AG08395 (cell line): ENCODE measurements at places on chromosomes 16 and 17.

- DNase-seq, result peak; percentile 12
These were observed 15.3 kb downstream of the ZC3H7A start for GRCh38 chr16:11781773-11782172.

DNA sequence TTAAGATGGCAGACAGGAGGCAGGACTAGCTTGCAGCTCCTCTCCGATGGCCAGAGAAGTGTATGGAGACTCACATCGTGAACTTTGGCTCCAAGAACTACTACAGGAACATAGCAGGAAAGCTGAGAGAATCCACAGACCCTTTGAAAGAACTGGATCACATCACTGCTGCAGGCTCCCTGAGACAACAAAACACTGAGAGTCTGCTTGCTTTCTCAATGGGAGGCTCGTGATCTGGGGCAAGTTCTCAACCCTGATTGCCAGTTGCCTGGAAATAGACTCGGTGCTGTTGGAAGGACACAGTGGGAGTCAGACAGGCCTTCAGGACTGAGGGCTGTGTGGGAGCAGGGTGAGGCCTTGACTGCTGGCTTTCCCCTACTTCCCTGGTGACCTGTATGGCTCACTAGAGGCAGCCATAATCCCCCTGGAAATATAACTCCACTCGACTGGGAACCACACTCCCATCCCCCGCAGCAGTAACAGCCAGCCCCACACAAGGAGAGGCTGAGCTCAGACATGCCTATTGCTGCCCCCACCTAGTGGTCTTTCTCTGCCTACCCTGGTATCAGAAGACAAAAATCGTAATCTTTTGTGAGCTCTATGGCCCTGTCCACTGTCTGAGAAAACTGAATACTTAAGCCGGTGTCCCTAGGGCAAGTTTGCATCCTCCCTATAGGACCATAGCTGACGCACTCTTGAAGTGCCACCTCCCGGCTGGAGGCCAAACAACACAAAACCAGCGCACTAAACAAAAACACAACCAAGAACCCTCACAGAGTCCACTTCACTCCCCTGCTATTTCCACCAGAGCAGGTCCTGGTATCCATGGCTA, 238.4 kb downstream of the CEP112 start:
- DNase-seq, result no peak

- DNase-seq, result no peak
These were observed 2.8 kb downstream of the DHRS7C start for GRCh38 chr17:9788601-9789000.

- DNase-seq, result no peak
These were observed 36.2 kb downstream of the RGS9 start for GRCh38 chr17:65173284-65173793.

DNA sequence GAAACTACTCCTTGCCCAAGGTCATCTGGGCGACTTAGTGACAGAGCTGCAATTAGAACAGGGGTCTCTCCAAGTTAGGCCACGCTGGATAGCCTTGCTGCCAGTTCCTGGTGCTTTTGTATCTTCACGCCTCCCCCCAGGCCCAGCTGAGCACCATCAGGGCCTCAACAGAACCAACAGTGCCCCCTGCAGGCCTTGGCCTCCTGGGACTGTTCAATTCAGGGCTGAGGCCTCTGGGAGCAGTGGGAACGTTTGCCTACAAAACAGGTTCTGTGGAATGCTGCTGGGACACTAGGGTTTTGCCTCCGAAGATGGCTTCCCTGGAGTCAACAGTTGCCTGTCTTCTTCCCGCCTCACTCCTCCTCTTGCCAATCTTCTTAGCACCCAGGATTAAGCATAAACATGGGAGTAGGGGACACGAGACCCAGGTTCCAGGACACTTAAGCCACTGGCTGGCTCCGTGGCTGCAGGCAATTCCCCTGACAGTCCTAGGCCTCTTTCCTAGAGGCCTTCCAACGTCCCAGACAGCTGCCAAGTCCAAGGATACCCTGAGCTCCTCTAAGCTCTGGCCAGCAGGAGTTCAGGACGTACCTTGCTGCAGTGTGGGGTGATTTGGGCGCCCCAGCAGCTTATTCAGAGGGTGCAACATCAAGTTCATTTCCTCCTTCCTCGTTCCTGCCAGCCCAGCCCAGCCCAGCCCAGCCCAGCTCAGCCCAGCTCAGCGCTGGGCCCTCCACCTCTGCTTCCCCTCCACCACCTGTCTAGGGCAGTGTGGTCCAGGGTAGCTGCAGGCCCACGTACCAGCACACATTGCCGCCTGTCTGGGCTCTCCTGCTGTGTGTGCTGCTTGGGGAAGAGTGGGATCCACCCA, 246.6 kb upstream of the RPL38 start:
- DNase-seq, result peak; percentile 60

DNA sequence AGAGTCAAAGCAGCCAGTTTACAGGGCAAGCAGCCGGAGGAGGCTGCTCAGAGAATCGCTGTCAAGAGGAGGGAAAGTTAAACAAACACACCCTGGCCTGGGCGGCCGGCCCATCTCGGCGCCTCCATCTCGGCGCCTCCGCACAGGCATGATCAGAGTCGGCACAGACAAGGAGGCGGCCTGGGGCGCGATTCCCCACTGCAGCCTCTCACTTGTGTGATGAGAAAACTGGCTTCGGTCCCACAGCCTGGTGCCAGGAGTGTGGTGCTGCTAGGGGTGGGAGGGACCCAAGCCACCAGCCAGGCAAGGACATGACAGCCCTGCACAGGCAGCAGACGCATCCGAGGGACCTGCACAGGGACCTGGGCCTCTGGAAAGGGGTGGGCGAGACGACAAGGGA, 17.7 kb downstream of the SLC38A10 start:
- DNase-seq, result no peak
